Muscle of back (tissue), 13 donors: ENCODE measurements at places on chromosomes 1 and 21.

DNA sequence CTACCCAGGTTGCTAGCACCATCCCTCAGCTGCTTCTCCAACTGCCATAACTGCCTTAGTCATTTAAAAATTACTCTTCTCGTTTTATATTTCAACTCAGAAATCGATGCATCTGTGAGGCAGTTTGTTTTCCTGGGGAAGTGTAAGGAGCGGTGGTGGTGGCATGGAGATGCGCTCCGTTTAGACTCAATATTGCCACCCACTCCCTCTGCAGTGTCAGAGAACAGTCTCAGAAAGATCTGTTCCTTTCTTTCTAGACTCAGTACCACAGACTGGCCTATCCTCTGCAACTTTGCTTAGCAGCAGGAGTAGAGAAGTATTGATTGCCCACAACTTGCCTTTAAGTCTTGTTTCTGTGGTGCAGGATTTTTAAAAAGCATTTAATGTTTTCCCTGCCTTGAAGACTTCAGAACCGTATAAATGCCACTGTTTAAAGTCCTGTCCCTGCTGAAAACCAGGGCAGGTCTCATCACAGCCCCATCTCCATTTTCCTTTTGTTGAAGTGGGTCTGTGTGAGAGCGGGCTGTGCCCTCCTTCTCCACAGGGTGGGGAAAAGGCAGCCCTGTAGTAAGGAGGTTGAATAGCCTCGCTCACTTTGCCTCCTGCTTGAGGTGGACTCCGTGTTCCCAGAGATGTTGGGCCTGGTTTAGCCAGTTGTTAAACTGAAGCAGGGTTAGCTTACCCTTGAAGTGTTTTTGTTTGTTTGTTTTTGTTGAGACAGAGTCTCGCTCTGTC, 105.2 kb downstream of the NFIA start:
- DNase-seq: no peak

- DNase-seq: no peak
These were observed 71.7 kb downstream of the EDEM3 start for GRCh38 chr1:184682956-184683355.

DNA sequence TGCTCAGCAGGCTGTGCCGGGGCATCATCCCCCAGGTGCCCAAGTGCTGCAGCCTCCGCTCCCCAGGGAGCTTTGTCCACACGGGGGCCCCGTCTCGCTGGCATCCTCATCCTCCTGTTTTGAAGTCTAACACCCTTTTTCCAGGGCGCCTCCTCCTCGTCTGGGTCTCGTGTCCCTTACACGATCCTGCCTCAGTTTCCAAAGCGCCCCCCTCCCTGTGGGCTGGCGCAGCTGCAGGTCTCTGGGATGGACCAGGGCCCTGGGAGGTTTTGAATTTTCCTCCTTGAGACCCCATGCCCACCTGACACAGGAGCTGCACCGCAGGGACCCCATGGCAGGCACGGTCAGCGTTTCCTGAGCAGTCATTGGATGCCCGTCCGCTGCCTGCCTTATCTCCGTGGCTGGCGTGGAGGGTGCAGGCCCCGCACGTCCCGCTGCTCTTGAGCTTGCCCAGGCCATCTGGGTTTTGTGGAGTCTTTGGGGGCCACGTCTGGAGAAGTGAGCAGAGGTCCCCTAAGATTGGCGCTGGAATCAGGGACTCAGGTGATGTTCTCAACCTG, 37.4 kb upstream of the DIP2A start:
- DNase-seq: no peak

DNA sequence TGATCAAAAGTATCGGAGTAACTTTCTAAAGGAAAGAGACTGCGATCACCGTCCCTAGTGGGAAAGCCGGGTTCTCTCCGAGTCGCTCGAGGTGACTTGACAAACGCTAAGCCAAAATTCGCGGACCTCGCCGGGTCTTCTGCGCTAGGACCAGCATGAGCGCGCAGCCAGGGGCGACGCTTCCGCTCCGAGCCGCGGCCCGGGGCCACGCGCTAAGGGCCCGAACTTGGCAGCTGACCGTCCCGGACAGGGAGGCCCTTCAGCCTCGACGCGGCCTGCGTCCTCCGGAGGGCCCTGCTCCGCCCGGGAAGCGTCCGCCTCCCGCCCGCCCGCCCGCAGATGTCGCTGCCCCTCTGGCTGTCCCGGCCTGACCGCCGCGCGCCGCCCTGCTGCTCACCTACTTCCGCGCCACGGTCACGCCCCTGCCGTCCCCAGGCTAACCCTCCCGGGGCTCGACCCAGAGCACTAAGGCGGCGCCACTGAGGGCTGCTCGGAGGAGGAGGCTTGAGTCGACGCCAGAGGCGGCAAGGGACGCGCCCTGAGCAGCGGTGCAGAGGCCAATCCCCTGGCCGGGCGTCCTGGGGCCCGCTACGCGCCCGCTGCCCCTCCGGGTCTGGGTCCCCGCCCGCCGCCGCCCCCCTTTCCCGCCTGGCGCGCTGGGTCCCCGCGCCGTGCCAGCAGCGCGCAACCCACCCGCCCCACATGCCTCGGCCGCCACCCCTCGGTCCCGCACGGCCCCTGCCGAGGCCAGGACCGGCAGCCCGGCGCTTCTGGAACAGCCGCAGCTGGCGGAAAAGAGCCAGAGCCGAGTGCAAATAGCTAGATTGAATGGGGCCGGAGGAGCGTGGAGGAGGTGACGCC, 896 bp upstream of the DUSP10 start:
- peak; percentile 86 for DNase-seq

DNA sequence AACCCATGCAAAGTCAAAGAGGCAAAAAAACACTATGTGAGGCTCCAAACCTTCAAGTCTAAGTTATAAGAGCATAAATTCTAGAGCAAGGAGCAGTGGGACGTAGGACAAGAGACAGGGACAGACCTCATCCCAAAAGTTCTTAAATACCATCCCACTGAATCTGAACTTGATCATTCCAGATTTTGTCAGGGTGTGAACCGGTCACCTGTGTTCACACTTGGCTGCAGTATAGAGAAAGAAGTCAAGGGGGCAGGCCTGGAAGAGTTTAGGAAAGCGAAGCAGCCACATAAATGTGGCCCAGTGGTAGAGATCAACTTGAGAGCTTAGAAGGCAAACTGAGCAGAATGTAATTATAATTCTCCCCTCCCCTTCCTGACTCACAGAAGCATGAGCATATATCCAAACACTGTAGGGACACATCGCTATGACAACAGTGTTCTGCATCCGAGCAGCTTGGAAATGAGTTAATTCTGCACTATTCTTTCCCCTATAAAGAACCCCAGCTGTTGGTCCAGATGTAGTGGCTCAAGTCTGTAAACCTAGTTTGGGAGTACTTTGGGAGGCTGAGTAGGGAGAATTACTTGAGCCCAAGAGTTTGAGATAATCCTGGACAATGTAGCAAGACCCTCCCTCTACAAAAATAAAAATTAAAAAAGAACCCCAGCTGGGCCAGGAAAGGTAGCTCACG, 2.7 kb downstream of the AKR7A2 start:
- DNase-seq: no peak

DNA sequence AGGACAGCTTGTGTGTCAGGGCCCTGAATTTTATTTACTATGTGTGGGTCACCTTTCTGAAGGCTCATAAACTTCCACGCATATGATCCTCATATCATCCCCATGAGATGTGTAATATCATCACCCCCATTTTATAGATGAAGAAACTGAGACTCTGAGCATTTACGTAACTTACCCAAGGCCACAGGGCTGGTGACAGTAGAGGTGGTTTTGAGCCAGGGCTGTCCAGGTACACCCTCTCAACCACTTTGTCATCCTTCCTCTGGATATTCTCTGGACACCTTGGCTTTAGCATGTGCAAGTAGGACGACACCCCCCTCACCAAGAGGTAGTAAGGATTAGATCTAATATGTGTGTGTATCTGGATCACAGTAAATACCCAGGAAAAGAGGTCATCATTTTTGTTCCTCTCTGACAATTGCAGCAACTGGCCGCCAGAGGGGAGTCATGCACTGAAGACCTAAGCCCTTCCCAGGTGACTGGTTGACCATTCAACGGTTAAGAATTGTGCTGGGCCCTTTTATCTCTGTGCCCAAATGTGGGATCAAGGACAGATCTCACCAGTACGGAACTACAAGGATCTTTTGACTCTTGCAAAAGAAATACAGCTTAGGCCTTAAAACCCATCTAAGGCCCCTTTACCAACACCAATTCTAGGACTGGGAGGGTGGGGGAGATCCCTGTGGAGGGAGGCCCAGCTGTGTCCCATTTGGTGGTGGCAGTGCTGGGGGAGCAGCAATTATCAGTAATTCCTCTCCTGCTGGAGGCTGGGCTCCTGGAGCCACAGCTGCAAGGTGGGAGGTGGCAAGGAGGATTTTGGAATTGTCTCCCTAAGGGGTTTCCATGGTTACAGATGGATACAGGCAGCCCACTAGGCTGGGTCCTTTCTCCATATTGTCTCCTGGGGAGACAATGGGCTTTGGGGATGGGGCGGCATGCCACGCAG, 13.7 kb upstream of the E2F2 start:
- peak; percentile 88 for DNase-seq

DNA sequence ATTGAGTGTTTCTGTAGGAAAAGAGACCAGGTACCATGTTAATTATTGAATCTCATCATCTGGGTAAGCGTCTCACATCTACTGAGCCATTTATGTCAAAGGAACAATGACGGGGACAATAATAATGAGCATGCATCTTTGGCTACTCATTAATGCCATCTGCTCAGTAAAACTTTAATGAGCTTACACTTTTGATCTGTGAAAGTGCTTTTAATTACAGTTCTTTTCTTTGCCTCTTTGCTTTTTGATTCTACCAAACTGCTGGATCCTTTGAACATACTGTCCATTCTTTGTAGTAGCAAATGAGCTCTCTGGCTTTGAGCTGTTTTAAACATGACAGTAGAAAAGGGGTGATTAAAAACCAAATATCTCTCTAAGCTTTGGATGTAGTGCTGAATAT, 181.2 kb upstream of the IVNS1ABP start:
- DNase-seq: no peak

DNA sequence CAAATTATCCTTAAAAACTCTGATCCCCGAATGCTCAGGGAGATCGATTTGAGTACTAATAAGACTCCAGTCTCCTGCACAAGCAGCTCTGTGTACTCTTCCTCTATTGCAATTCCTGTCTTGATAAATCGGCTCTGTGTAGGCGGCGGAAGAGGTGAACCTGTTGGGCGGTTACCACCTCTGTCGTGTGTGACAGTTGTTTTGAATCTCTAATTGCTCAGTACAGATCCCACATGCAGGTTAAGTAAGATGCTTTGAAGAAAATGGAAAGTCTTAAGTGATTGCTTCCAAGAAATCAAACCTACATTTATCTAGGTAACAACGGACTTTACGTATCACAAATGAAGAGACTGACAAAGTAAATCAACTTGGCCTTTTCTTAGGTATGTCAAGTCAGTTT, 35.5 kb downstream of the COA6 start:
- no peak for DNase-seq

DNA sequence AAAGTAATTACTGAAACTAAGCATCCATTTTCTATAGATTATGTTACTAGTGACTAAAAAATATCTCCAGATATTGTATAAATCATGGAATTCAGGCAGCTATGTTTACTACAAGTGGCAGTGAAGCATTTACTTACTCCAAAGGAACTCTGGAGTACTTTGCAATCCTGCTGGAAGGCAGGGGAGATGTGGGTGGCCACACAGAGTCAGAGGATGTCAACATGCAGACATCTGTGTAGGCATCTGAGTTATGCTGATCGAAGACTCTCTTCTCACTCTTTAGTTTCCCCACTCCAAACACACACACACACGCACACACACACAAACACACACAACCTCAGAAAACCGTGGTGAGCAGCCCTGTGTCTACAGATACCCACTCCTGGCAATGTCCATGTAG, 112.9 kb downstream of the ST6GALNAC3 start:
- DNase-seq: no peak

- peak; percentile 27 for DNase-seq
These were observed 1.2 kb upstream of the PTTG1IP start for GRCh38 chr21:44874497-44875315.

DNA sequence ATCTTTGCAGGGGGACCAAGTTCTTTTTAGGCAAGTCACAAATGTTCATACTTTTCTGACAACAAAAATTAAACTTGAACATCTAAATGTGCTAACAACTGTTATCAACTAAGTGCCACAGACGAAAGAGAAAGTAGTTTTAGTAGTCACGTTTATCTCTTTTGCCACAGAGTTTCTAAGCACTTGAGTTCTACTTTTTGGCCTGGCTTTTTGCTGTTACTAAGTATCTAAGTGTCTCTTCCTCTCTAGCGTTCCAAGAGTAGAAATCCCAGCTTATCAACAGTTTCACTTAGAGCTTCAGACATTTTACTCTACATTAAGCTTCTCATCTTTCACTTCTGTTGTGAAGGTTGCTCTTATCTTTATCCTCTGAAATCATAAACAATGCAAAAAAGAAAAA, 34.2 kb downstream of the GATAD2B start:
- DNase-seq: no peak

- no peak for DNase-seq
These were observed 64.0 kb upstream of the KIF1B start for GRCh38 chr1:10146391-10146790.

GRCh38 chr1:229064320-229065168, 206.4 kb upstream of the RAB4A start:
- no peak for DNase-seq

DNA sequence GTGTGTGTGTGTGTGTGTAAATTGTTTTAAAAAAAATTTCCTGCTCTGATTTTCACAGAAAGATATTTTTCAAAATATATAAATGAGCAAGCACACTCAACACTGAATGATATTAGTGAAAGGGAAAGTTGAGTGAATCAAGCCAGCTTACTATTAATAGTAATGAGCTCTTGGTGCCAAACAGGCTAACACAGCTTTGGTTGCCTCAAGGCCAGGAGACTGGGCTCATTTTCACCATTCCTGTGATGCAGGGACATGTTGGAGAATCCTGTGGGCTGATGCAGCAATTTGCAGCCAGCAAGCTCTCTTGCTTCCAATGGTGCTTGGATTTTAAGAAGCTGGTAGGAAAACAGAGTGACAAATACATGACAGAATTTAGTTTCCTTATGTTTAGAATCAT, 30.2 kb downstream of the PLA2G4A start:
- DNase-seq: no peak

DNA sequence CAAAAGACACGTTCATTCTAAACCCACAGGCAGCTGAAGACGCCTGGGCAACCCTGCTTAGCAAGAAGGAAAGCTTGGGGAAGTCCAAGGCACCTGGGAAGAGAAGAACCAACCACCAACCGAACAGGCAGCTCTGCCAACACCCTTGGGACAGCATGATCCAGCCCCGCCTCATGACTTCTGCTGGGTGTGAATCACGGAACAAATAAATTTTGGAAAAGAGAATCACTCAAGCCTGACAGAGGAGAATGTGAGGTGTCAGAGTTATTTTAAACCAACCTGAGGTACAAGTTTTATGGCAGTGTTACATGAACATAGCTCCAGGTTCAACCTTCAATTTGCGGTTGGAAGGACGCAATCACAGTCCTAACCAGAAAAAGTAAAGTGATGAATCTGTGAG, 10.0 kb upstream of the PADI4 start:
- no peak for DNase-seq

GRCh38 chr1:98692482-98692881, 31.0 kb downstream of the SNX7 start:
- DNase-seq: no peak

GRCh38 chr1:226532553-226532952, 16.0 kb upstream of the STUM start:
- DNase-seq: no peak
